ENCODE measurements at places on chromosomes 16 and 17. TPM values are rescaled to one million over a fixed set of nuclear protein-coding genes. Genes with fewer than 3 reads are reported as not detected.

TEKT1 gene
- not detected for total RNA-seq

AANAT gene
- total RNA-seq: 0.29 TPM

HAP1 gene
- 1.2 TPM for total RNA-seq

MED9 gene
- 18.3 TPM for total RNA-seq

NKD1 gene
- 0.12 TPM for total RNA-seq

KRT32 gene
- total RNA-seq: 0.06 TPM

TMEM100 gene
- total RNA-seq: not detected

PRSS53 gene
- total RNA-seq: 0.78 TPM

EVPL gene
- 17.5 TPM for total RNA-seq

HOXB6 gene
- total RNA-seq: 6.7 TPM

TNFSF13 gene
- 1.9 TPM for total RNA-seq

DOC2A gene
- total RNA-seq: 2.1 TPM

CES2 gene
- total RNA-seq: 28.6 TPM

TANGO6 gene
- 7.3 TPM for total RNA-seq

SLC16A13 gene
- 9.2 TPM for total RNA-seq

SLC35G3 gene
- not detected for total RNA-seq

GUCY2D gene
- not detected for total RNA-seq

LLGL1 gene
- total RNA-seq: 11.9 TPM

ASB16 gene
- total RNA-seq: not detected

ZSCAN10 gene
- total RNA-seq: not detected

ASPHD1 gene
- 30.7 TPM for total RNA-seq

SHISA9 gene
- not detected for total RNA-seq

GAST gene
- not detected for total RNA-seq

GDPD3 gene
- 2.2 TPM for total RNA-seq

ARHGDIG gene
- 2.2 TPM for total RNA-seq

C17orf107 gene
- total RNA-seq: 0.30 TPM

RSL1D1 gene
- 217 TPM for total RNA-seq

ITGAL gene
- total RNA-seq: 0.08 TPM

CEP295NL gene
- 0.39 TPM for total RNA-seq

NECAB2 gene
- total RNA-seq: 3.0 TPM

CD300LB gene
- total RNA-seq: not detected

FBXO39 gene
- not detected for total RNA-seq

TSPAN10 gene
- 5.0 TPM for total RNA-seq

ITGA3 gene
- 467 TPM for total RNA-seq

VTN gene
- 18.8 TPM for total RNA-seq

KRTAP4-5 gene
- not detected for total RNA-seq

ARHGAP23 gene
- 48.7 TPM for total RNA-seq

CCDC43 gene
- 29.0 TPM for total RNA-seq

CHST4 gene
- total RNA-seq: not detected

PMFBP1 gene
- 0.19 TPM for total RNA-seq

NR1D1 gene
- 10.8 TPM for total RNA-seq

OSBPL7 gene
- total RNA-seq: 9.4 TPM

C1QTNF8 gene
- not detected for total RNA-seq

TBC1D3I gene
- 0.15 TPM for total RNA-seq

GTF3C1 gene
- 73.5 TPM for total RNA-seq

HS3ST3B1 gene
- 0.28 TPM for total RNA-seq
